ENCODE measurements at places on chromosomes 7 and 10.

- DNase-seq, result no peak
Measured at GRCh38 chr10:46318799-46319198, 32.0 kb downstream of the ANTXRL start.

DNA sequence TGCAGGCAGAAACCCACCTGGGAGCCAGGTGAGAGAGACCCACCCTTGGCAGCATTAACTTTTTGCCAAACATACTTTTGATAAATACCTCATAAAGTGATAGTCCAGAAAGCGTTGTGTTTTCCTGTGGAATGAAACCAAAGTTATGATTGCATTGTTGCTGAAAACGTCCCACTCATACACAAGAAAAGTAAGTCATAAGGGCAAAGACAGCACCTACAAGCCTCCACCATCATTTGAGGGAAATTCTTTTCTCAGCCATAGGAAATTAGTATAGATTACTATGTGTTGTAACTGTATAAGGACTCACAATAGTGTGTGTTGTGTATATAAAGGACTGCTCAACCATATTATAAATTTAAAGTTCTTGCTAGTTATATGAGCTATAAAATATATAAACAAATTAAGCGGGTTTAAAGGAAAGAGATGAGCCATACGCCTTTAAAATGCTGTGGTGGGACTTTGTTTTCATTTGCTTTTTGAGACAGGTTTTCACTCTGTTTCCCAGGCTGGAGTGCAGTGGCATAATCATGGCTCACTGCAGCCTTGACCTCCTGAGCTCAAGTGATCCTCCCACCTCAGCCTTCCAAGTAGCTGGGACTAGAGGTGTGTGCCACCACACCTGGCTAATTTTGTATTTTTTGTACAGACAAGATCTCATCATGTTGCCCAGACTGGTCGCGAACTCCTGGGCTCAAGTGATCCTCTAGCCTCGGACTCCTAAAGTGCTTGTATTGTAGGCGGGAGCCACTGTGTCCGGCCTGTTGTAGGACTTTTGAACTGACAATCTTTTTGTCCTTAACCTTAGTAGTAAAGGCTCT, 160.8 kb downstream of the PKD1L1 start:
- no peak for DNase-seq

GRCh38 chr7:106377847-106378361, 93.1 kb upstream of the NAMPT start:
- DNase-seq, result no peak

GRCh38 chr10:64996886-64997285, 1475.7 kb downstream of the REEP3 start:
- no peak for DNase-seq

DNA sequence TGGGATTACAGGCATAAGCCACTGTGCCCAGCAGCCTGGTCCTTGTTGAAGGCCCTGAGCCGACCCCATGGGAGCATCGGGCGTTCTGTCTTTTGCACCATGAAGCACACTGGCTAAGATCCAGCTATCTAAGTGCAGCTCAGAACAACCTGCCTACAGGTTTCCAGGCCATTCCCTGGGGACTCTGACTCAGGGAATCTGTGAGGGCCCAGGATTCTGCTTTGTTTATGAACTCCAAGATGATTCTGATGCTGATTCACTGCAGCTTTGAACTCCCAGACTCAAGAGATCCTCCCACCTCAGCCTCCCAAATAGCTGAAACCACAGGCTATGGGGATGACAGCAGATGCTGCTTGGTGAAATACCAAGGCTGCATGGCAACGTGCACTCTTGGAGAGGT, 30.2 kb downstream of the NPTX2 start:
- no peak for DNase-seq

Measured in T-helper 9 cell (primary cell).